ENCODE measurements at places on chromosomes 7 and 10.
A peak's percentile ranks its signal among the peaks of the same experiment; 100 is the strongest.

DNA sequence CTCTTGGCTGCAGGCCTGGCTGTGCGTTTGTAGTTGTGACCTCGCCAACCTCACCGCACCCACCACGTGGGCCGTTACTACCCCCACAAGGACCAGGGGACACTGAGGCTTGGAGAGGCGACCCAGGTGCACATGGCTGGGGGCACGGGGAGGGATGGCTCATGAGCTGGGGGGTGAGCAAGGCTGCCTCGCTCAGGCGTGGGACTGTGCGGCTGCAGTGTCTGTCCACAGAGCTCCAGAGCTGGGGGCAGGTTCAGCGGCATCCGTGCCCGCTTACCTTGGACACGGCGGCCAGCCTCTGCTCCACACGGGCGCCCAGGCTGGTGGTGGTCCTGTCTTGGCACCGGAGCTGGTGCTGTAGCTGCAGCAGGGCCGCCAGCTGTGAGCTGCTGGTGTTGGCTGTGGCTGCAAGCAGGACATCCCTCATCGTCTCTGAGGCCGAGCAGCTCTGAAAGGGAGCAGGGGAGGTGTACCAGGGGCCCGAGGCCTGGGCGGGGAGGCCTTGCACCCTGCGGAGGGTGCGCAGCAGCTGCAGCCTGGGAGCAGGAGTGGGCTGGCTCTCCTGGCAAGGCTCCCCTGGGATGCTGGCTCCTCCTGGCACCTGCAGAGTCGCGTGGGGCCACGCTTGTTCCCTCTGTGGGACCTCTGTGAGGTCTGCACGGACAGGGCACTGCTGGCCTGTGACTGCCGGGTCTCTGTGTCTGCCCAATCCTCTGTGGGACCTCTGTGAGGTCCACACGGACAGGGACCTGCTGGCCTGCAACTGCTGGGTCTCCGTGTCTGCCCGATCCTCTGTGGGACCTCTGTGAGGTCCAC is 60.0 kb upstream of the NKX6-2 start:
- DNase-seq: no peak

- no peak for DNase-seq
These were observed 38.6 kb downstream of the MRC1 start for GRCh38 chr10:17847585-17848296.

DNA sequence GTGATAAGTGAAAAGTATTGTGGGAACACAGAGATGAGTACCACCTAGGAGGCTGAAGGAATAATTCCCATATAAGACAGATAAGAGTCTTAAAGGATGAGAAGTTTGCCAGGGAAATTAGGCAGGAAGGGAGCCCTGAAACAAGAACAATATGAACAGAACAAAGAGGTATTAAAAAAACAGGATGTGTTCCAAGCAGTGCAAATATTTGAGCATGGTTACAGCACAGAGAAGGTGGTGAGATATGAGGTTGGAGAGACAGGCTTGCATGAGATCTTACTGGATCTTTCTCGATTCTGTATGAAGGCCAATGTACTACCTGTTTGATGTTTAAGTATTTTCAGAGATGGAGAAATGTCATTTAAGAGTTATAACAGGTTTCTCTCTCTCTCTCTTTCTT is 20.3 kb downstream of the TAC1 start:
- no peak for DNase-seq

DNA sequence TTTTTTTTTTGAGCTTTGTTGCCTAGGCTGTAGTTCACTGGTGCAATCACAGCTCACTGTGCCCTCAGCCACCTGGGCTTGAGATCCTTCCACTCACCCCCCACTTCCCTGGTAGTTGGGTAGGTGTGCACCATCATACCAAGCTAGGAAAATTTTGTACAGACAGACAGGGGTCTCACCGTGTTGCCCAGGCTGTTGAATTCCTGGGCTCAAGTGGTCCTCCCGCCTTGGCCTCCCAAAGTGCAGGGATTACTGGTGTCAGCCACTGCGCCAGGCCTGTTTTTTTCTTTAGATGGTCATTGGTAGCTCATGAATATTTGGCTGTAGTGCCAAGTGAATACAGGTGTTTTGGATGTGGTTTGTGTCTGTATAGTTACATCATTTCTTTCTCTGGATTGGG is 7.5 kb downstream of the COMTD1 start:
- DNase-seq: no peak

GRCh38 chr7:49344556-49344955 is 420.2 kb downstream of the CDC14C start:
- DNase-seq: no peak

- no peak for DNase-seq
These were observed 1.0 kb upstream of the PAX2 start for GRCh38 chr10:100744136-100744986.

DNA sequence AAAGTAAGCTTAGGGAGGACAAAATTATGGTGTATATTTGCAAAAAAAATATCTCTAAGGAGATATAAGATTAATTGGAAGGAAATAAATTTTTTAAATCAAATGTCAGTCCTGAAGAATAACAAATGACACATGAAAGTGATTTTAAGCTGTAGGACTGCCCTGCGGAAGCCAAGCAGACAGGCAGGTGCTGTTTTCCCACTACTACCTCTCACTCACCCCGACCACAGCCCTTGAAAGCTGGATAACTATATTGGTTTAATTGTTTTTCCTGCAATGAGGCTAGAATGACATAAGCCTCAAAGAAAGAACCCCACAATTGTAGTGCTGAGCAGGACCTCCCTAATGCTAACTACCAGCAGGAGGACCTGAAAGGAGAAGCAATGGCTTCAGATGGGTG is 68.6 kb upstream of the VIPR2 start:
- no peak for DNase-seq

GRCh38 chr10:104429846-104430245 is 76.2 kb downstream of the CFAP58 start:
- no peak for DNase-seq

GRCh38 chr7:12493863-12494686 is 76.4 kb upstream of the SCIN start:
- DNase-seq: peak; percentile 8

- no peak for DNase-seq
These were observed 51.6 kb downstream of the COL1A2 start for GRCh38 chr7:94446308-94446707.

DNA sequence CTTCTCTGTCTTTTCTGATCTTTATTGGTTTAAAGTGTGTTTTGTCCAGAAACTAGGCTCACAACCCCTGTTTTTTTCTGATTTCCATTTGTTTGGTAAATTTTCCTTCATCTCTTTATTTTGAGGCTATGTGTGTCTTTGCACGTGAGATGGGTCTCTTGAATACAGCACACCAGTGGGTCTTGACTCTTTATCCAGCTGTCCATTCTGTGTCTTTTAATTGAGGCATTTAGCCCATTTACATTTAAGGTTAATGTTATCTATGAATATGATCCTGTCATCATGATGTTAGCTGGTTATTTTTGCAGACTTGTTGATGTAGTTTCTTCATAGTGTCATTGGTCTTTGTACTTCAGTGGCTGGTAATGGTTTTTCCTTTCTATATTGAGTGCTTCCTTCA is 10.1 kb downstream of the TEX36 start:
- DNase-seq: no peak

DNA sequence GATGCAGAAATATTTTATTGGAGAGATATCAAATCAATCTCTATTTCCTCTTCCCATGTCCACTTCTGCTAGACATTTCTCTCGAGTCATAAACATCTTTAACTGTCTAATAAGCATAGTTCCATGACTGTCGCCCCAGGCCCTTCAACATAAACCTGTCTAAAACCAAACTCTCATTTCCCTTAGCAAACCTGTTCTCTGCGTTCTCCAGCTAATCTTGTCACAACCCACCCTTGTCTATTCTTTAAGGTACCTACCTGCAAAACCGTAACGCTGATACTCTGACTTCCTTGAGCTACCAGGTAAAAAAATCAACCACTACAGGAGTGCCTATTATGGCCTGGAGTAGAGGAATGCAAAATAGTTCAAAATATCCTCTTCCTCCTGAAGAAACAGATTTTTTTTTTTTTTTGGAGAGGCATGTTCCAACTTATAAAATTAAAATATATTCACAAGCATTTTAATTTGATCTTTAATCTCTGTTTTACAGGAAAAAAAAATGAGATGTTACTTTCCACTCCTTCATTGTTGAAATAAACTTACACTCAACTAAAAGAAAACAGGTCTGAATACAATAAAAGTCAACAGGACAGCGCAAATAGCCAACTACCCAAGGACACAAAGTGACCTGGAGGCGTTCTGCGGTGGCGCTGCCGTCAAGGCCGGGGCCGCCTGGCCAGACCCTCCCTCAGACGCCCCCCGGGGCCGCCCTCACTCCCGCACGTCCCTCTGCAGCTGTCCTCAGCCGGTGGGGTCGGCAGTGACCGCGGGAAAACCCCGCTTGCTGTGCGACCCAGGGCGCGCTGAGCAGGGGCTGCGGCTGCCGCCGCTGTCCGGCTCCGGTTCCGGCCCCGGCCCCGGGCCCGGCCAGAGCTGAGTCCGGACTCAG is 765 bp downstream of the SLC25A40 start:
- DNase-seq: peak; percentile 16

DNA sequence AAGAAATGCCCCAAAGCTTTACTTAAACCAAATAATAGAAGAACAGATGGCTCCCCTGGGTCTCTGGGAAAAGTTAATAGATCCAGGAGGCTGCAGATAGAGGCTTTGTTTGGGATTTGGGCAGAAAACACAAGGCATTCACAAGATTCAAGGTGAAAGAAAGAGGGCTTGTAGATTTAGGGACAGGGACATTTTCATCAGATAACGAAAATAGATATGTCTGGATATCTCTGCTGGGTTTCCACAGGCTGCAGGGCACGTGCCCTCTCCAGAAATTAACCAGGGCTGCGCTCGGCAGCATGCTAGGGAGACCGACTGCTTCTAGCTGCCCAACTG is 14.9 kb downstream of the CARD11 start:
- DNase-seq: no peak

DNA sequence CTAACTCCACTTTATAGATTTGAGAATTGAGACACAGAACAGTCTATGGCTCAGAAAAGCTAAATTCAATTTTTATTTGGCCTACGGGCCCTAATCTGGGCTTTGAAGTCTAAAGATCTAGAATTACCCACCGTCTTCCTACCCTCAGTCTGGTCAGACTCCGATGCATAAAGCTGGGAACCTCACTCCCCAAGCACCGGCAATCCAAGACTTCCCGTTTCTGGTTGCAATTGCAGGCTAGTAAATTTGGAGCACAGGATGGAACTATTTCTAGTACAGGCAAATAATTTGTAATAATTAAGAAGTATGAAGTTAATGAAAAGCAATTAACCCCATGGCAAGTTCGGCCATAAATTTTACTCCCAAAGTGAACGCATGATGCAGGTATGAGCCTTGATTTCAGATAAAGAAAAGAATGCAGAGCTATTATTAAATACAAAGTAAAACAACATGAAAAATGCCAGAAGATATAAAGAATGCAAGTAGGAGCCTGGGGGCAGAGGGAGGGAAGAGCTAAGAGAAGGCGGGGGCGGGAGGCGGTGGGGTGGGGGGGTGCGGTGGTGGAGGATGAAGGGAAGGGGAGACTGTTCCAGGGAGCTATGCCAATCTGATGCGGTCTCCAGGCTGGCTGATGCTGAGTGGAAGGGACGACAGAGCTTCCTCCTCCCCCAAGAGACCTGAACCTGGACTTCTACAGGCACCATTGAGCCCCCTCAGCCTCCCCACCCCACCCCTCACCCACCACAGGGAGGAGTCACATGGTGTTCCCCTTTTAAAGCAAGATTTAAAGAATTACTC is 45.1 kb downstream of the BPGM start:
- no peak for DNase-seq

DNA sequence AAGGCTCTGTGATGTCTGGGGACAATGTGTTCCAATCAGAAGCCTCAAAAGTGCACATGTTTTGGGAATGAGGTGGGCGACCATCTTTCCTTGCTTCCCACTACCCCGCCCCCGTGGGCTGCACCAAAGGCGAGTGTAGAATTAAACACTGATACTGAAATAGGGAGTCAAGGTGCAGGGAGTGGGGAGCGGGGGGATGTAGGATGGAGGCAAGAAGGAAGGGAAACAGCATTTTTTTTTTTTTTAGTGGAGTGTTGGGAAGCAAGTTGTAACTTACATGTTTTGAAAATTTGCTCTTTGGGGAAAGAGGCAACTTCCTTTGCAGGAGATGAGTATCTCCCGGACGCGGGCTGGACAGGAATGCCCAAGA is 484 bp upstream of the DLX5 start:
- no peak for DNase-seq

DNA sequence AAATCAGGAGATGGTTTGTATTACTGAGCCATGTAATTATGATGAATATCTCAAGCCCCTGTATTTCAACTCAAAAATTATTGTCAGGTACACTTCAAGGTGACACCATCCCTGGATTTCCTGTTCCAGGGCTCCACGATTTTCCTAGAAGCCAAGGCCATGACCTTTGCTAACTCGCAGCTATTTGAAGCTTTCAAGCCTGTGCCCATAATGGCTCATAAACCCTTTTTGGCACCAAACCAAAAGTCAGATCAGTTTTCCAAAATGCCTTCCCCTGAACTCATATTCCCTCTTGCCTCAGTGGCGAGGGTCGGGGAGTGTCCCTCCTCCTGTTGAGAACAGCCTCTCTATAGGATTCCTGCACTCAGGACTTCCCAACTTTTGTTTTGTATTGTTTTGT is 70.8 kb downstream of the HIP1 start:
- no peak for DNase-seq

- no peak for DNase-seq
These were observed 207.1 kb upstream of the HDAC9 start for GRCh38 chr7:18288322-18289037.

DNA sequence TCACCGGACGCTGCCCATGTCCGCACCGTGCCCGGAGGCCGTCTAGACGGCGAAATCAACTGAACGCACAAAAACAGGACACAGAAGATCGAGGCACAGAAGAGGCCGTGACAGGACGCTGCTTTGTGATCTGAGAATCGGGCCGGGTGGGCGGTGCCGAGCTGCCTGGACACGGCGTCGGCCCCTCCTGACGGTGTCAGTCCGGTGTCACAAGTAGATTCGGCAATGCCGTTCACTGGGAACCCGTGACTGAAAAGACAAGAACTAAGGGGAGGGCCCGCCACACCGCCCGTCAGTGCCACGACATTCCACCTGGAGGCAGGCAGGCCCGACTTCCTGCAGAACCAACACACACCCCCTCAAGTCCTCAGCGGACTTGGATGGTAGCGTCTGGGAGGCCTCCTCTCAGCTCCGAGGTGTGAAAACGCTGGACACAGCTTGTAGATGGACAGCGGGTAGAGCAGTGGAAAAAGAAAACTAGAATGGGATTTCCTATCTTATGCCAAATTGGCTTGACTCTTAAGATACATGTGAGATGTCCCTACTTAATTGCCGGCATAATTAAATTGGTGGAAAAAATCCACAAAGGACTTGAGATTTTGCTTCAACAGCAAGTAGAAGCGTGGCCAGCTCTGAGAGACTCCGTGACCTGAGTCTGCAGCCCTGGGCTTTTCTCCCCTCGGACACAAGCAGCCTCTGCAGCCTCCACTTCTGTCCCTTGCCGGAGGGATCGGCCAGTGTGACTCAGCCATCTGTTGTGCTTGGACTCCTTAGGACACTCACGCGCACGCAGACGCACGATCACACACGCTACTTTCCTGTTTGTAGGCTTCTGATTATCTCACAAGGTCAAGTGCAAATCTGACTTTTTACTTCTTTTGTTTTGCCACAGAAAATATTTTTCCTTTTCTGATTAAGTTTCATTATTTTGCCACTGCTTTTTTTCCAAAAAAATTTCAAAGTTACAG is 269.0 kb downstream of the DIP2C start:
- DNase-seq: no peak

- DNase-seq: no peak
These were observed 20.6 kb downstream of the RBM17 start for GRCh38 chr10:6109444-6109775.

GRCh38 chr7:144575456-144575855 is 172.0 kb upstream of the NOBOX start:
- DNase-seq: no peak

All from RWPE1 (cell line).